ENCODE measurements at places on chromosomes 2 and 18.

- no peak for DNase-seq
These were observed 10.1 kb upstream of the MAL start for GRCh38 chr2:95015261-95015912.

DNA sequence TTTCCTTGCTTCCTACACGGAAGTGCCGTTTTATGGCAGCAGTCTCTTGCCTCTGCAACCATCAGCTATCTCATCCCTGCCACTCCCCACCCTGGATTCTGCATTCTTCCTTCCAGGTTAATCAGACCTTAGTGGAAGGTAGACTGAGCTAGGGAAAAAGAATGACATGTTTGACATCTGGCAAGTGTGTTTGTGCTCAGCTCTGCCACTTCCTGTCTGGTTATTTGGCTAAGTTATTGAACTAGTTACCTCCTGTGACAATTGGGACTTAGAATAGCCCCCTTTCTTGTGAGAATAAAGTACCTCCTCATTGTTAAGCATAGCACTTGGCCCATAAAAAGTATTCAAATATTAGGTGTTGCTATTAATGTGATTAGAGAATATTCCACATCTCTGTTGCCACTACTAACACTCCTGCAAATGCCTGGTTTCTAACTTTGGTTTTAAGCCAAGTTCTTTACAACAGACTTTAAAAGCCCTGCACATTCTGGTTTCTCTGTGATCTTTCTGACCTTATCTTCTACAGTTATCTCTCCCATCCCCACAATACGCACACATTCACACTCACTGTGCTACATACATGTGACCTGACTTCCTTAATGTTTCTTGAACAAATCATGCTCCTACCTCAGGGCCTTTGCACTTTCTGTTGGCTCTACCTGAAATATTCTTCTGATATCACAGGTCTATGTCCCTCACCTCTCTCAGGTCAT, 10.8 kb upstream of the MAPRE2 start:
- no peak for DNase-seq

GRCh38 chr2:40372283-40372985, 79.5 kb downstream of the SLC8A1 start:
- no peak for DNase-seq

- no peak for DNase-seq
These were observed 152.2 kb downstream of the PID1 start for GRCh38 chr2:229118927-229119326.

GRCh38 chr2:194103941-194104659, 1552.9 kb upstream of the SLC39A10 start:
- no peak for DNase-seq

DNA sequence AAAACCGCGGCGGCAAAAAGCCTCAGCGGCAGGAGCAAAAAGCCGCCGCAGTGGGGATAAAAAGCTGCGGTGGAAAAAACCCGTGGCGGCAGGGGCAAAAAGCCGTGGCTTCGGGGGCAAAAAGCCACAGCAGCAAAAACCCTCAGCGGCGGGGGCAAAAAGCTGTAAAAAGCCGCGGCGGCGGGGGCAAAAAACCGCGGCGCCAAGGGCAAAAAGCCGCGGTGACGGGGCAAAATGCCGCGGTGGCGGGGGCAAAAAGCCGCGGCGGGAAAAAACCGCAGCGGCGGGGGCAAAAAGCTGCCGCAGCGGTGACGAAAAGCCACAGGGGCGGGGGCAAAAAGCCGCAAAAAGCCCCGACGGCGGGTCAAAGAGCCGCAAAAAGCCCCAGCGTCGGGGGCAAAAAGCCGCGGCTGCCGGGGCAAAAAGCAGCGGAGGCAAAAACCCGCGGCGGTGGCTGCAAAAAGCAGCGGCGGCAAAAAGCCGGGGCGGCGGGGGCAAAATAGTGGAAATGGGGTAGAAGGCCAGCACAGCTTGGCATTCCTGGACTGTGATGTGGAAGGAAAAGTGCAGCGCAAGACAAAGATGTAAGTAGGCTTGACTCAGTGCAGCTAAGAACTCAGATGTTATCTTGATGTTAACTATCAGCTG, 151.8 kb downstream of the ANKRD30BL start:
- DNase-seq = peak; percentile 5

DNA sequence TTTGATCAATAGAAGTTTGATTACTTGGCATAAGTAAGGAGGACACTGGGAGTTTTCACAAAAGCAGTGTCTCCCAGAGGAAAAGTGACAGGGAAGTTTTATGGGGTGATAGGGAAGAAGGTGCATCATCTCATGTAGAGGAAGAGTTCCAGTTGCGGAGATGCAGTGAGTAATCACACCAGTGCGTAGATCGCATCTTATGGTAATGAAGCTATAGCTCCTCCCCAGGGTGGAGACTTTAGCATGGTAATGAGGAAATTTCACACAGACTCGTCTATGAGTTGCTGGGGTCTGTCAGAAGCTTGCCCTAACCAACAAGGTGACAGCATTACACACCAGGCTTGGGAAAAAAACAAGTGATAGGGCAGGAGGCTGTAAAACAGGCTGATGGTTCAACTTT, 49.0 kb downstream of the KYNU start:
- DNase-seq = no peak

GRCh38 chr18:10477121-10477862, 22.9 kb downstream of the APCDD1 start:
- no peak for DNase-seq

DNA sequence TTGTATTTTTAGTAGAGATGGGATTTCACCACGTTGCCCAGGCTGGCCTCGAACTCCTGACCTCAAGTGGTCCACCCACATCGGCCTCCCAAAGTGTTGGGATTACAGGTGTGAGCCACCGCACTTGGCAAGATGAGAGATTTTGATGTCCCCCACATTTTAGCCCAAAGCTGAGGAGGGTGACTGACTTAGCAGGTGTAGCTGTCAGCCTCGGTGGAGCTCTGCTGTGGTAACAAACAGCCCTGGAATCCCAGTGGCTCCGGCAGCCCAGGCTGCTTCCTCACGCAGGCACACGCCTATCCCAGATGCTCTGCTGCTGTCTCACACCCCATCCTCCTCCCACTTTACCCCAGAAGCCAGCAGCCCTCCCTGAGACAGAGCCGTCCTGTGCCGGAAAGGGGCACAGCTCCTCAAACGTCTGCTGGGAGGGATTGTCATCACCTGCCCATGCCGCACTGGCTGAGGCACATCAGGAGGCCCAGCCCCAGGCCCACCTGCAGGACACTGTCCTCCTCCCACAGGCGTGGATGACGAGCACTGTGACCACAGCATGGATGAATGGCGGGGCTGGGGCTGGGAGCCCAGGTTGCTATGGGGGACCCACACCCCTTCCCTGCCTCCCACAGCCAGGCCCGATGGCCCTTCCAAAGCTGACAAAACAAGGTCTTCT, 10.6 kb upstream of the BOK start:
- no peak for DNase-seq

GRCh38 chr2:163314712-163315111, 421.1 kb downstream of the FIGN start:
- no peak for DNase-seq

GRCh38 chr2:113080134-113080533, 12.4 kb downstream of the IL1F10 start:
- DNase-seq = peak; percentile 70

- no peak for DNase-seq
These were observed 332.2 kb upstream of the TANK start for GRCh38 chr2:160828076-160828475.

DNA sequence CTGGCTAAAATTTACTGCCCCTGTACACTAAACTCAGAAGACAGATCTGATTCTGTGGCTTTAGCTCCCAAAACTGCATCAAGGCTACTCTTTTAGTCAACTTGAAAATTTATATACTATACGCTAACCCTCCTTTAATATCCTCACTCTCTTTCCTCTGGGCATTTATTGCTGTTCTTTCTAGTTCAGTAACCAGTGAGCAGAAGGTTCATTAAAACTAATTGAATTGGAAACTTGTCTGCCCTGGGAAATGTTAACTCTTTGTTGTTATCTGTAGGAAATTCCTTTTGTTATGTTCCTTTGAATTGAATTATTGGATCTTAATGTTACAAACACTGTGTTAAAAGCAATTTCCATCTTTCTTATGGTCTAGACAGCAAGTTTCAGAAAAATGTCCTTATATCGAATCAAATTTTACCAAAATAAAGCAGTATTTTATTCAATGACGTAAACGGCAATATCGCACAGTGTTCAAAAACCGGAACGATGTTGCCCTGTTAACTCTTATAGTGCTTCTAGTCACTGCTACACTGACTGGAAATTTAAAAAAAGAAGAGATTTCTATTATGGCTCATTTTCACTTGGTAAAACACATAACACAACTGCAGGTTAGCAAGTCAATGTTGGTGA, 168.3 kb downstream of the NR4A2 start:
- no peak for DNase-seq

DNA sequence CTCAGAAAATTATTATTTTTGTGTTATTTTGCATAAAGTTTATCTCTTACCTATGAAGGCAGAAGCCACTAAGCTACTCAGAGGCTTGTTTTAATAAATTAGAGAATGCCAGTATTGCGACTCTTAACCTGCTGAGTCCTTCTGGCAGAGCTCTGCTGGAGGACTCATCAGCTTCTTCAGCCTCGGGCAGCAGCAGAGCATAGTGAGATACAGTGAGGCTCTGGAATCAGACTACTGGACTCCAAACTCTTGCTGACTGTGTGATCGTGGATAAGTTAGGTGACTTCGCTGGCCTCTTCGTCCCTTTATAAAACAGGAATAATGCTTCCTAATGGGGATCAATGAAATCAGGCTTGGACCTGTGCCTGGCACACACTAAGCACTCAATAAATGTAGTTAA, 1.7 kb downstream of the PTRHD1 start:
- DNase-seq = no peak

- DNase-seq = no peak
These were observed 206.2 kb downstream of the RPIA start for GRCh38 chr2:88897715-88898114.

DNA sequence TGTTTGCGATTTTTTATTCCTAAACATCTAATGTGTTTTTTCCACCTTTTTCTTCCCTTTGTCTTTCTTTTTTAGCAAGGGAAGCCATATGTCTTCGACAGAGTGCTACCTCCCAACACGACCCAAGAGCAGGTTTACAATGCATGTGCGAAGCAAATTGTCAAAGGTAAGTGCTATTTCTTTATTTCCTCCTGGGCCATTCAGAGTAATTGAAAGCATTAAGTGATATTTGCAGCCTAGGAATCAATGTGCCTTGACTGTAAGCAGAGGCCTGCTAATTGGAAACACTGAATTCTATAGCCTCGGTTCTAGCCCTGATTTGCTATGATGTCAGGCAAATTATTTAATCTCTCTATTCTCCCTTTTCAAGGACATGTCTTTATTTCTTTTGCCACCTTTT, 47.0 kb downstream of the KIF5C start:
- DNase-seq = no peak

DNA sequence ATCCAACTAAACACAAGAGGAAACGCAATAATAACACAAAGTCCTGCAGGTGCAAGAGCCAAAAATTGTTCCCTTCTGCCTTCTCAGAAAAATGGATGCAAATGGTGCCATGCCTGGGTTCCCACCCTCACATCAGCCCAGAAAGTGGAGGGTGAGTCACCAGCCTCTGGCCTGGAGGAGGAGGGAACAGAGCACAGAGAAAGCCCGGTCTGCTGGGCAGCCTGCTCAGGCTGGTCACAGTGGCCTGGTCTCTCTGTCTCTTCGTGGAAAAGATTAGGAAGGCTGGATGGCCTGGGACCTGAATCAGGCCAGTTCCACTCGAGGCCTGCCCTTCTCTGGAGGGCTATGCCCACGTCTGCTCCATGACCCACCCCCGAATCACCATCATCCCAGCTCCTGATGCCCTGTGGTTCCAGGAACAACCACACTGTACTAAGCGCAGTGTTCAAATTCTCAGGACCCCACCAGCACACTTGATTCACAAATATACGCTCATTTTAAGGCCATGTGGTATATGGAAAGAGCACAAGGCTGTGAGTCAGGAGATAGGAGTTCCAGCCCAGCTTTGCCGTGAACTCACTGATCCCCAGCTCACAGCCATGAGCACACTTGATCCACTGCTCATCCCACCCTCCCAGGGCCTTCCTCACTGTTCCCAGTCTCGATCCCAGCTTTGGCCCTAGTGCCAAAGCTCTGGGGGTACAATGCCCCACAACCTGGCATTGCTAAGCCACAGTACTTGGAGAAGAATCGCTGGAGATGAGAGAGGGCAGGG, 82.1 kb downstream of the ZBTB7C start:
- no peak for DNase-seq

DNA sequence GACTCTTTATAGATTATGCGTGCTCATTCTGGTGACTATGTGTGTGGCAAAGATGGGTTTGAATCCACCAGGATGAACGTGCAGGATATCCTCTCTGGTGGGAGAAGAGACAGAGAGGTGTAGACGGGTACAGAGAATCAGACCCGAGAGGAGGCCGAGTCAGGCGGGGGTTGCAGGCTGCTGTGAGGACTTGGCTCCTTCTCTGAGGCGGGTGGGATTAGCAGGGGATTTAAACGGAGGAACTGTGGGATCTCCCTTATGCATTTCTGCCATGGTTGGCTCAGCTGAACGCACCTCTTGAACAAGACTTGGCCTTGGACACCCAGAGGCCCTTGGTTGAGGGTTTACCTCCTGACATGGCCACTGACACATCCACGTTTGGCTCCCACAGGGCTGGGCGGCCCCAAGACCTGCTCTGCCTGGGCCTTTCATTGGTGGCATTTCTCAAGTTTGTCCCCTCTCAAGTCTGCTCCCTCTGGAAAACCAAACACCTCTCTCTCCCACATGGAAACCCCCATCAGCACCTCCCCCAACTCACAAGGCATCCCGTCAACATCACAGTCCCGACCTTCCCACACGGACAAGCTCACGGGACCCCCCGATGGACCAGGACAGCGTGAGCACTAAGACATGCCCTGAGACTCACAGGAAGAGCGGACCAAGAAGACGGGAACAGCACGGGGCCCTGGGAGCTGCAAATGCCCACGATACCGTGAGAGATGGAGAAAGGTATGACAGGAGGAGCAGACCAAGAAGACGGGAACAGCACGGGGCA, 158.3 kb downstream of the RTP5 start:
- DNase-seq = no peak

DNA sequence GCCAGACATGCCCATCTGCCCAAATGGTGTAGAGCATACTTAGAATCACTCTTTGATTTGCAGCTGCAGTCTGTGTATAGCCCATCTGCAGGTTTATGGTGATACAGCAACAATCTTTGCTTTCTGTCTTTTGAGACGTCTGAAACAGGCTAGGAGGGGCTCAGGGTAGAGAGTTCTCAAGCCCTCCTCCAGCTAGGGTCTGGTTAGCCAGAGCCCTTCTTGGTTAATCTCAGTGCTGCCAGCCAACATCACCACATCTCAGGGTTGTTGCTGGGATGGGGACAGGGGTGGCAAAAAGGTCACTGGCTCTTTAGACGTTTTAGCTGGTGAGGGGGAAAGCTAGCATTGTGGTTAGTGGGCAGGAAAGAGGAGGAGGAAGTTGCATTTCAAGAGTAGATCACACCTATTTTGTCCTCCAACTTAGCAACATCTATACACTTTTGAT, 136.6 kb upstream of the ACAA2 start:
- DNase-seq = no peak

GRCh38 chr2:45945302-45945717, 293.8 kb downstream of the PRKCE start:
- DNase-seq = no peak

GRCh38 chr2:84173041-84173440, 286.0 kb downstream of the SUCLG1 start:
- DNase-seq = no peak

GRCh38 chr2:112157472-112157871, 19.3 kb downstream of the FBLN7 start:
- no peak for DNase-seq

GRCh38 chr2:208279236-208279635, 13.2 kb downstream of the PIKFYVE start:
- no peak for DNase-seq

- DNase-seq = no peak
These were observed 10.3 kb downstream of the POLI start for GRCh38 chr18:54279477-54280219.

GRCh38 chr2:8684540-8684877, 2.7 kb downstream of the ID2 start:
- DNase-seq = peak; percentile 22
